Stimulated activated CD4-positive, alpha-beta T cell treated with anti-CD3 and anti-CD28 coated beads, Interleukin-1b, Interleukin-23, amount 100 ng/mL, for 1 hour (primary cell): ENCODE measurements at places on chromosomes 5 and 9.

GRCh38 chr5:143133721-143134120 is 269.8 kb downstream of the NR3C1 start:
- DNase-seq, result no peak

DNA sequence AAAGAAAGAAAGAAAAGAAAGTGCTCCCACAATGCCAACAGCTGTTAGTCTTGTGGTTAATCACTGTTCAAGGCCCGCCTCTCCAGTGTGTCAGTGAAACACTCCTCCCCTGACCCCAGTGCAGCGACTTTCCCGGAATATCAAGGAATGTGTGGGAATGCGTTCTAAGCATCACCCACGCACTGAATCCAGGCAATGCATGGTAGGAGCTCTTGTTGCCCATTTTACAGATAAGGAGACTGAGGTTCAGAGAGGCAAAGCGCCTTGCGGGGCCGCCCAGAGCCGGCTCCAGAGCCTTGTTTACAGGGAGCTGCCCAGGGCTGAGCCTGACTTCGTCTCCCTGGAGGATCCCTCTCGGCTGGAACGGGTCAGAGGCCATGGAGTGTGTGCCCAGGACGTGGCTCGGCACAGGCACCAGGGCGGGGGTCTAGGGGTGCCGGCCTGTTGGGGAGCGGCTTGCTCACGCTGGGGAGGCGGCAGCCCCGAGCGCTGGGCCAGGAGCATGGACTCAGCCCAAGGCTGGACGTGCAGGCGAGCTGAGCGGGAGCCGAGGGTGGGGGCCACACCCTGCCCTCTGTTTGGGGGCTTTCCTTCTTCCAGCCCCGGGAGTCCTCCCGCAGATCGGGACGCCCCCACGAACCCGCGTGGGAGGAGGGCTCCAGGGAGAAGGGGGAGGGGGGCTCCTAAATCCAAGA is 823 bp downstream of the ST6GALNAC6 start:
- DNase-seq, result no peak

DNA sequence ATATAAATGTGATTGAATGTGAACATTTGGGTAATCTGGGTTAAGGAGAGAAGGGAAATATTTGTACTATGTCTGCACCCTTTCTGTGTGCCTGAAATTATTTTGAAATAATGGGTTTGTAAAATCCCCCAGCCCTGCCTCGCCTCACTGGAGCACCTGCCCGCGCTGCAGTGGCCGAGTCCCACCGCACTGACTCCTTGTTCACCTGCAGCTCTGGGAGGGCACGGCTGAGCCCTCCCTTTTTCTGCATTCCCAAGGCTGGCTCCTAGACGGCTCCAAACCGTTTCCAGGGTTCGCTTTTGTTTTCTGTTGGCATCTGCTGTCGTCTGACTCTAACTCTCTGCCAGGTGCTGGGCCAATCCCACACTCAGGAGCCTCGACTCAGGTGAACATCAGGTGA is 17.6 kb upstream of the PPP1R26 start:
- DNase-seq, result no peak

GRCh38 chr5:116521173-116521872 is 53.3 kb downstream of the SEMA6A start:
- DNase-seq, result no peak

DNA sequence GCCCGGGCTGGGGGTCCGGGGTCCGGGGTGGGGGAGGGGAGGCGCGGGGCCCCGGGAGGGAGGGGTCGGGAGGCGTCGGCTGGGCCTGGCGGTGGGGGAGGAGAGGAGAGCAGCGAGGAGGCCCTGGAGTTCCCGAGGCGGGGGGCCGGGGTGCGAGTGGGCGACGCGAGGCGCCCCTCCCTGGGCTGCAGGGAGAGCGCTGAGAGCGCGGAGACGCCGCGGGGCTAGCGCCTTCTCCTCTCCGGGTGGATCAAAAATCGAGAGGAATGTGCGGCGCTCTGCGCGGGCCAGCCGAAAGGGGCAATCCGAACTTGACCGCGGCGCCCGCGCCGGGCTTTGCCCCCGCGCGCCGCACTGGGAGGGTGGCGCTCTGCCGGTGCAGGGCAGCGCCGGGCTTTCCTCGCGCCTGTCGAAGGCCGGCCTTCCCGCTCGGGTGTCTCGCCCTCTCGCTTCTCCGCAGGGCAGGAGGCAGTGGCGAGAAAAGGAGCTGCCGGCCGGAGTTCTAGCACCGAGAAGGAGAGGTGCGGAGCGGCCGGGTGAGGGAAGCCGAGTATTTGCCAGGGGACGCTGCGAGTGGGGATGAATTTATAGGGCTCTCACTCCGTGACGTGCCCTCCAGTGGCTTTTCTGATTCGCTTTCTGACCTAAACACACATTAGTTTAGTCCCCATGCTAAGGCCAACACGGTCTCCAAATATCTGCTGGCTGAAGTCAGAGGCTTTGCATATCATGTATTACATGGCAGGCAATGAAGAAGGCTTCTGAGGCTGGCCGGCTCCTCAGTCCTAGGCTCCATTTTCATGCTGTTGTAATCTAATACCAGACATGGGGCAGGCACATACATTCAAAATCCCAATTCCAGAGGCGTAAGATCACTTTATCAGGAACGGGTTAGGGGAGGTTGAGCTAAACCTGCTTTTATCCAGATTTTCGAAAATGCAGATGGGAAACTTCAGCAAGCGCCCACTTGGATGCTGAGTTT is 503 bp upstream of the GDNF start:
- no peak for DNase-seq

GRCh38 chr9:129312251-129313122 is 134.4 kb upstream of the IER5L start:
- DNase-seq, result no peak

DNA sequence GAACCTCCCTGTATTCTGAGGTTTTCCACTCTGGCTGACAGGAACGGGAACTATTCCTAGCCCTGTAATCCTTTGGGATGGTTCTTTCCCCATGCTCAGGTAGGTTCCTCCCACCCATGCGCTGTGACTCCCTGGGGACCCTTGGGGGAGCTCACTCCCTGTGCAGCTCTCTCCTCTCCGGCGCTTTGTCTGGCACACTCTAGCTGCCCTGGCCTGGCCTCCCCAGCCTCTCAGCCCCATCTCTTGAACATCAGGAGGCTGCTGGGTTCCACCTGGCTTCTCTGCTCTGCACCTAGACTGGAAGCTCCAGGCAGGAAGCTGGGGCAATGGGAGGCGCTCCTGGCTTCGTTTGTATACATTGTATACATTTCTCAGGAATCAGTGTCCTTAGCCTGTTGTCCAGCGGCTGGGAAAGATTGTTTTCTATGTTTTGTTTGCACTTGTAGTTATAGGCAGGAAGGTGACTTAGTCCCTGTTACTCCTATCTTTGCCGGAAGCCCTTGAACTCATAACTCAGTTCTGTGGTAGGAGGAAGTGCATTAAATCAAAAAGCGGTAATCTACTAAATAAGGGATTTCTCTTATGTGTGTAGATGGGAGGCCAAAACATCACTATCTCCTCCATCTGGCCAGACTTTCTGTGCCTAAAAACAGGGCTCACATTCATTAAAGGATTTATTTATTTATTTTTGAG is 20.4 kb downstream of the SLC25A25 start:
- DNase-seq, result no peak

GRCh38 chr5:88746438-88746882 is 136.5 kb downstream of the MEF2C start:
- no peak for DNase-seq

DNA sequence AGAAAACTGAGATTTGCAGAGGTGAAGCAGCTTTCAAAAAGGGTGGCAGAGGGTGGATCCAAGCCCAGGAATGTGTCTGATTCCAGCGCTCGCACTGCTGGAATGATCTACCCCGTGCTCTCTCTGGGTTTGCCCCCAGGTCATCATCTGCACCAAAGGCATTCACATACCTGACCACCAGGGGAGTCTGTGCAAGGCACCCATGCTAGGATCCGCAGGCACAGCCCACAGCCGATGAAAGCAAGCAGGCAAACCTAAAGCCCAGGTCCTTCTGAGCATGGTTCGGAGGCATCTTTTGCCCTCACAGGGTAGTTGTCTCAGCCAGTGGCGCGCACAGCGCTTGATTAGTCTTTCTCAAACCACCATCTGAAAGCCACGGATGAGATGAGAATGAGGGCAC is 56.6 kb downstream of the TEK start:
- no peak for DNase-seq

- DNase-seq, result no peak
These were observed 159.1 kb downstream of the DOCK8 start for GRCh38 chr9:373759-374206.

GRCh38 chr9:2618289-2618688 is 3.3 kb upstream of the VLDLR start:
- DNase-seq, result no peak

DNA sequence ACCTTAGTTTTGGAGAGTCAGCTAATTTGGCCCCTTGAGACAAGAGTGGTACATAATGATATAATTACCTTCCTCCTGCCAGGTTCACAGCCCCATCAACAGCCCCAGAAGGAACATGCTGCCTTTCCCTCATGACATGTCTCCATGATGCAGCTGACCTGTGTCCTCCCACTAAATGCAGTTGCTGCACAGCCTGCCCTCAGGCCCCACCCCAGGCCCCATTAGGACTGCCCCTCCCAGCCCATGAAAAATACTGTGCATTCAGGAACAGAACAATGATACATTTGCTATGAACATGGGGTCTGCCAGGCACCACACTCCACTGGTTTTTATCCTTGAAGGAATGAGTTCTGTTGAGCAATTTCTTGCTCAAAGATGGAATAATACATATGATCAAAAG is 176.4 kb downstream of the C5orf15 start:
- DNase-seq, result no peak

DNA sequence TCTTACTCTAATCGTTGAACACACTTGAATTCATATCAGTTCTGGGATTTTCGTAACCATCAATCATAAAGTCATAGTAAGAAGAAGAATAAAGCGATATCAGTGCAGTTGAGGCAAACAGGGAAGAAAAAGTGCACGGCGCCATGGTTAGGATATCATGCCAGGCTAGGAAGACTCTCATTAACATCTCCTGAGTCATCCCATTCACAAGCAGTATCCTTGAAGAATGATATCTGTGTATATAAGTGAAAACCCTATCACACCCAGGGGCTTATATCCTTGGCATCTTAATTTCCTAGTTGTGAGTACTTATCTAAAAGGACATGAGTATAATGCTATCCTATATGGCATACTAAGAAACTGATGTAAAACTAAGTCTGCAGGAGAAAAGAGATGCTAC is 38.6 kb downstream of the NFIB start:
- no peak for DNase-seq

DNA sequence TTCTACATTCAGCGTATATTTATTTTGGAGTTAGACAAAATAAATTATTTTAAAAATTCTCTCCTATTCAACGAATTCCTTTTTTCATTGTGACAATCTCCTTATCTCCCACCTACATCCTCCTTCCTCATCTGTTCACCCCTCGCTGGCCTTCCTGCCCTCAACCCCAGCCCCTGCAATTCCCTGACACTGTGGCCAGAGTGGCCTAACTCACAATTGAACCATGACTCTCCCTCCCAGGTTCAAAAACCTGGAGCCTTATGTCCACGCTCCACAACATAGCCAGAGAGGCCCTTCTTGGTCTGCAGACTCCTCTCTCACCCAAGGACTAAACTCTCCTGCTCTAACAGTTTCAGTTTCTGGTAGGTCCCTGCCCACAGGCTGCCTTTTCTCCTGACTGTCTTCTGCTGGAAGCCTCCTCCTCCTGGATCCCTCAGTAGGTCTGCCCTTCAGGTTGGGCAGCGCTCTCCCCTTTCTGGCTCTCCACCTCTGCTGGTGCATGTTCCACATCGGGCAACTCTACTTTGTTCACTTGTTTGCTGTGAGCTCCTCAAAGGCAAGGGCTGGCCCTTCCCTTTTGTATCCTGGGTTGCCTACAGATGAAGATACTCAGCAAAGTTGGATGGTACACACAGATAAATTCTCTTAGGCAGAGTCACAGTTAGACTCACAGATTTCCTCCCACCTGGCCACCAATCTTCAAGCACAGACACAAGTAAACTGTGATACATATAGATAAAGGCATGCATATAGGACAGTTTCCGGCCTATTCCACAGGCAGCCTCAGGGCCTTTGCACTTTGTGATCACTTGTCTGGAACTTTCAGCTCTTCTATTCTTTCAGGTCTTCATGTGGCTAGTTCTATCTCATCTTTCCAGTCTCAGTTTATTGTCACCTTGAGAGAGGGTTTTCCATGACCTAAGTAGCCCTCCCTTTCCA is 19.8 kb upstream of the MYORG start:
- DNase-seq, result no peak

DNA sequence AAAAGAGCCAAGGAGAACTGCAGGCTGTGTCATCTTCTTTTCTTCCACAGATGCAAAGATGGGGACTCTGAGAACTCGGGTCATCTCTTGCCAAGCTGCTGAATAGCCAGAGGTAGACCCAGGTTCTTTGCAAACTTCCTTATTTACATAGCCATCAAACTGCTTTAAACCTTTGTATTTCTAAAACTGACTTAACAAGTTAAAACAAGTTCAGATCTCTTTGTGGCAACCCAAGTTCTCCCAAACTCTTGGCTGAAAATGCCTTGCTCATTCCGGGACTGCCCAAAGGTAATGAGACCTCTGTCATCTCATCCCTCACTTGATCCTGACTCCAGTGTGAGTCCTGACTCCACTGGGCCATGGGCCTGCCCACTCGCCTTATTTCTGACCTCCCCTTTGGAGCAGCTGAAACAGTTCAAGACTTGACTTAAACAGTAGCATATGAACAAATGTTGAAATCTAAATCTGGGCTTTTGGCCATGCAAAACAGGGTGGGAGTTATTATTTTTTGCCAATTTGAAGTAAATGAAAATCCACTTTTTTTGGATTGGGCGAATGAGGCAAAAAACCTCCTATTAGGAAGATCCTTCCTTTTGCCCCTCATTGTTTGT is 50.6 kb downstream of the FBXL7 start:
- DNase-seq, result no peak

- no peak for DNase-seq
These were observed 4.0 kb upstream of the CDK5RAP2 start for GRCh38 chr9:120583958-120584369.

GRCh38 chr5:170601619-170602018 is 97.8 kb downstream of the KCNIP1 start:
- DNase-seq, result no peak

DNA sequence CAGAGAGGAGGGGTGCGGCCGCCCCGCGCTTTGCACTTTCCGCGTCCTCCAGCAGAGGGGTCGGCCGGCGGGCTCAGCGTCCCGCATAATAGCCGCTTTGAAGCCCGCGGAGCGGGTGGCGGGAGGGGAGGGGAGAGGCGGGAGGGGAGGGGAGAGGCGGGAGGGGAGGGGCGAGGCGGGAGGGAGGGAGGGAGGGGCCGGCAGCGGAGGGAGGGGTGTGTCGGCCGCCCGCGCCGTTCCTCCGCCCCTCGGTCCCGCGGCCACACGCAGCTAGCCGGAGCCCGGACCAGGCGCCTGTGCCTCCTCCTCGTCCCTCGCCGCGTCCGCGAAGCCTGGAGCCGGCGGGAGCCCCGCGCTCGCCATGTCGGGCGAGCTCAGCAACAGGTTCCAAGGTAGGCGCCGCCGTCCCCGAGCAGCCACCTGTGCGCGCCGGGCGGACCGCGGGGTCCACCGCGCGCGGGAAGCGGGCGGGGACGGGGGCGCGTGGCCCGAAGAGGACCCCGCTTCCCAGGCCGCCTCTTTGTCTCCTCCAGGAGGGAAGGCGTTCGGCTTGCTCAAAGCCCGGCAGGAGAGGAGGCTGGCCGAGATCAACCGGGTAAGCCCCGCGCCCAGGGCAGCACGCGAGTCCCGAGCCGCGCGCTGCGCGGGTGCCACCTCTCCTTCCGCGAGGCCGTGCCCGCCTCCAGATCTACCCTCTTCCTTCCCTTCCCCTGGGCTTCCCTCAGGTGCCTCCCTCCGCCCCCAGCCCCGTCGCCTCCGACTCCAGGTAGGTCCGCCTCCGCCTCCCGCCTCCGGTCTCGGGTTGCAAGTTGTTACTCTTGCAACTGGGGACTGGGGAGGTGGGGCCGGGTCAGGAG is at the start of gene AIF1L:
Gene AIF1L (plus strand): TSS at position 263 of the 857 bp plus-strand sequence. CDS start 99 bp downstream, at position 362.
- DNase-seq, result no peak
